ENCODE measurements at places on chromosomes 16 and 17. TPM values are rescaled to one million over a fixed set of nuclear protein-coding genes. Genes with fewer than 3 reads are reported as not detected.

DNA sequence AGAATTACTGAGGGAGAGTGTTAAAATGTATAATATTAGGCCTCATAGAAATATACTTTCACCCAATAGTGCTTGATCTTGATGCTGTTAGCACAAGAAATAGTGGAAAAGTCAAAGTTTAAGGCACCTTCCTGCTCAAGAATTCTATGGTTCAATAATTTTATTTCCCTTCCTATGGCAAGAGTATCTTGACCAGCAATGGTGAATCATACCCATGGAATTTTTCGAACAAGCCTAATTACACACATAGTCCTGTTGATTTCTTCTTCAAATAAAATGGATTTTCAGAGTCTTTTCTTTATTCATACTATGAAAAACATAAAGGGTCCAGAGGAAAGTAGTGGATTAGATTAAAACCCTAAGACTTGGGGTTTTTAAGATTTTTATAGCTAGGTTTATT lies 810.6 kb downstream of the CDH11 start:
- no peak for DNase-seq

DNA sequence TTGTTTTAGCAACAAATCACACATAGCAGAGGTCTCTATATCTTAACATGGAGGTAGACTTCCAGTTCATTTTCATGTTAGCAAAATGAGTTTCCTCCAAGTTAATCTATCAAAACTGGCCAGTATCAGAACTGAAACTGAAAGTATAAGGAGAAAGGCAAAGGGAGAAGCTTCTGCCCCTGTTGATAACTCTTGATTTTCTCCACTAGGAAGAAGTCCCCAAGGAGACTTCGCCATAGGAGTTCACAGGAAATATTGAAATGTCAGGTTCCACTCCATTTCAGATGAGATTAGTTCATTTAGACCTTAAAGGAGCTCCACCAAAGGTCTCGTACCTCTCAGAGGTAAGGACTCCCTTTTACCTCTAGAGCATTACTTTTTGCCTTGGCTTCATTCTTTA lies 1.2 kb upstream of the OGFOD3 start:
- no peak for DNase-seq

DNA sequence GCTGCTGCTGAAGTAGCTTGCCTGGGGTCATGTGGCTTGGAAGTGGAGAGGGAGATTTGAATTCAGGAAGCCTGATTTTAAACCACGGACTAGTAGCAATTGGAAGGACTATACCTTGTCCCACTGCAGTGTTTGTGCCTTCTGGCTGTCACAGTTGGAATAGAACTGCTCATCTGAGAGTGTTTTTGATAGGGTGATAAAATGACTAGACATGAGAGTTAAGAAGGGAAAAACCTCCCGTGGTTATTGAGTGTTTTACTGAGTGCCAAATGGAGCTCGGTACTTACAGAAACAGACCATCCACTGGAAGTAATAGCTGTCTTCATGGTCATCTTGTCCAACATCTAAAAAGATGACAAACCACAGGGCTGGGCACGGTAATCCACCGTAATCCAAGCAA lies 70.4 kb downstream of the MSI2 start:
- no peak for DNase-seq

GRCh38 chr16:54921206-54921824 lies 9.3 kb upstream of the IRX5 start:
- DNase-seq, result no peak

FBXL19 gene
- total RNA-seq, result 9.7 TPM

Measured in stomach (tissue), 19 donors.